RWPE1 (cell line): ENCODE measurements at places on chromosomes 3 and 15.

GRCh38 chr3:154025007-154025406 is 96.2 kb upstream of the ARHGEF26 start:
- no peak for DNase-seq

DNA sequence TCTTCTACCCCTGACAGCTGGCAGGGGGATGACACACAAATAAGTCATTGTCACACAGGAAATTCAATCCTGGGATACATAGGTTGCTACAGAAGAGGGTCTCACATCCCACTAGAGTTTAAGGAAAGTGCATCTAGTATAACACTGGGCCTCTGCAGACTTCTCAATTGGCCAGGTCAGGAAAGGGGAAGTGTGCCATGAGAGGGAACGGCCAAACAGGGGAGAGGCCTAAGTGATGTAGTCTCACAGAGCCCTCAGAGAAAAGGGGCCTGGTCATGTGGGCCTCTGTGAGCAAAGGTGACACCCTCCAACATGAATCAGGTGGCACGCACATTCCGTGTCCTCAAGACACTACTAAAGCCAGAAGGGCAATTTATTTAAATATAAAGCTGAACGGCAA is 11.2 kb downstream of the ZXDC start:
- DNase-seq = no peak

DNA sequence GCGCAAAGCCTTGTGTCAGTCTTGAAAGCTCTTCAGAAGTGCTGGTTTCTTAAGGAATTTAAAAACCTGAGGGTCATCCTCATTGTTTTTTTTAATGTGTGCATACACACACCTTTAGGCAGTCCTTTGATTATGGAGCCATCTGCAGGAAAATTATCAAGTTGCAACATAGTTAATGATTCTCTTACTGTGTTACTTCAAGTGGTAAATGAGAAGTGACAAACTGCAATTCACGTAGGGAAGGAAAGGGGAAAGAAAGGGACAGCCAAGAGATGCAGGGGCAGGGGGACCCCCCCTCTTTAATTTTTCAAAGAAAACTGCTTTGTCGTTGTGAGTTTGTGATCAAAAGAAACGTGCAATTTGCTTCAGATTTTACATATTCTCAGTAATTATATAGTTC is 162.4 kb upstream of the CGNL1 start:
- peak; percentile 3 for DNase-seq

DNA sequence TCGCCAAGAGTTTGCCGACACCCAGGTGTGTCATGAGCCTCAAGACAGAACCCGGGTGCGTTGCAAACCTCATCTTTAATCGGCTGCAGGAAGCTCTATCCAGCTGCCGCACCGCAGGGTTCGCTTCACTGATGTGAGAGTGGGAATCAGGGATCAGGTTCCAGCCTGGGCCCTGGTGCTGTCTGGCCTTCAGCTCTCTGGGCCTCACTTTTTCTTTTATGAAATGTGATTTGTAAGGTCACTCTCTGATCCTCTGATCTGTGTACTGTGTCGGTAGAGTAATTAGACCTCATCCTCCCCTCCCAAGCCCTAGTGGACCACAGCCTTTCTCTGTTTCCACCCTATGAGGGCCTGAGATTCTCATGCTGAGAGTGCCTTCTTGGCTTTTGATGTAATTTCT is 202.8 kb upstream of the UBE2E1 start:
- no peak for DNase-seq

DNA sequence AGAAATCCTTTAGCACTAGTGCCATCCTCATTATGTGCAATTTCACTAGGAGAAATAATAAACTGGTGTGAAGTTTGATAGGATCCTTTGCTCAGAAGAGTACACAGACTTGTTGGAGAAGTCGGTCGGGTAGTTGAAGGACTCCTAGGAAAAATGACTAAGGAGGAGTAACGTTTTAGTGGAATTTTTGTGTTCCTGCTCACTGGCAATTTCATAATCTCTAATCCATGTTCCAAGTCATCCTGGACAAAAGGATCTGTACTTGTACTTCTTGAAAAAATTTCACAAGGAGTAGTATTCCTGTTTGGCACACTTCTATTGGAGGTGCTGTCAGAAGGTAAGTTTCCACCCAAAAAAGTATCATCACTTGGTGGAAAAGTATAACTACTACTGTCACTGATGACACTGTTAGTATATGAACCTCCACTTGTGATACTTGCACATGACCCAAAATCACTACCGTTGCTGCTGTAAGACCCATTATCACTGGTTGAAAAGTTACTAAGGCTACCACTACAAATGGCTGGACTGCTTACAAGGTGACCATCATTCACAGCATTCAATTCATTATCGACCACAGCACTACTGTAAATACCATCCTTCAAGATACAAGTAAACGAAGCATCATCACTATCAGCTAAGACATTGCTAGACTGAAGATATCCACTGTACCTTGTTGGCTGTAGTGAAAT is 77.4 kb downstream of the NEDD4 start:
- DNase-seq = no peak

DNA sequence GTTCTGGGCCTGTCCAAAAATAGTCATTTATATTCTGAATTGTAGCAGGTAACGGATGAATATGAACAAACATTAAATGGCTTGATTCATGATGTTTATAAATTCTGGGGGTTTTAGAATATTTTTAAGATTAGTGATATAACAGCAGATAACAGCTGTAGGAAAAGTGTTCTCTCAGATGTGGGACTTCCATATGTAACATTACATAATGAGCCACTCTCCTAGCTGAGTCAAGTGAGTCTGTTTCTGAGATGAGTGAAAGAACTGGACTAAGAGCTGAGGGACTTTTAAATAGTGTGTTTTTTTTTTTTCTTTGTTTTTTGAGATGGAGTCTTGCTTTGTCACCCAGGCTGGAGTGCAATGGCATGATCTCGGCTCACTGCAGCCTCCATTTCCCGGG is 13.9 kb downstream of the YEATS2 start:
- no peak for DNase-seq

- DNase-seq = no peak
Measured at GRCh38 chr15:93152951-93153350, 63.9 kb upstream of the RGMA start.

- DNase-seq = no peak
Measured at GRCh38 chr3:197494366-197495058, 61.3 kb downstream of the BDH1 start.

- DNase-seq = no peak
Measured at GRCh38 chr3:70874196-70874595, 561.8 kb upstream of the MDFIC2 start.

GRCh38 chr15:89777782-89778380 is 1.7 kb downstream of the MESP2 start:
- no peak for DNase-seq

DNA sequence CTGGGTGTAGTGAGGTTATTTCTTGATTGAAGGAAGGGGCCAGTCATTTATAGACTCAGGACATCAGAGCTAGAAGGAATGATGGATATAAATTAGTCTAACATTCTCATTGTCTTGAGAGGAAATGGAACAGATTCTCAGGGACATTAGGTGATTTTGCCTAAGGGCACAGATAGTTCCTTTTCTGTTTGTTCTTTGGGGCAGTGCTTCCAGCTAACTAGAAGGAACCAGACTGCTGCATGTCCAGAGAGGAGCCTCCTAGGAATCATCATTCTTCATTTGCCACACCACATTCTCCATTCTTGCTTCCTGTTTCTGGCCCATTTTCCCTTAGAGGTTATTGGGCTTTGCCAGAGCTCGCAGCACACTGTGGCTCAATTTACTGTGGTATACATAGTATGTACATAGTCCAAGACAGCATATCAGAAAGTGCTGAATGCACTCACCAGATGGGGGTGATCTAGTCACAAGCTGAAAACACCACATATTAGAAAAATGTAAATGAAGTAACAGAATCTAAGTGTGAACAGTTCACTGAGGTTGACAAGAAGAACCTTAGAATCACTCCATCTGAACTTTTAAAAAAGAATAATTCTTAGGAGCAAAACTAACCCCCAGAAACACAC is 62.7 kb upstream of the MYZAP start:
- no peak for DNase-seq

GRCh38 chr3:46484911-46485778 is 12.6 kb upstream of the RTP3 start:
- no peak for DNase-seq
